ENCODE measurements at places on chromosomes 7 and 10. TPM values are rescaled to one million over a fixed set of nuclear protein-coding genes. Genes with fewer than 3 reads are reported as not detected.

OR6V1 gene
- total RNA-seq, result not detected

GRCh38 chr7:20302891-20303290, 27.8 kb upstream of the ITGB8 start:
- DNase-seq, result no peak

DNA sequence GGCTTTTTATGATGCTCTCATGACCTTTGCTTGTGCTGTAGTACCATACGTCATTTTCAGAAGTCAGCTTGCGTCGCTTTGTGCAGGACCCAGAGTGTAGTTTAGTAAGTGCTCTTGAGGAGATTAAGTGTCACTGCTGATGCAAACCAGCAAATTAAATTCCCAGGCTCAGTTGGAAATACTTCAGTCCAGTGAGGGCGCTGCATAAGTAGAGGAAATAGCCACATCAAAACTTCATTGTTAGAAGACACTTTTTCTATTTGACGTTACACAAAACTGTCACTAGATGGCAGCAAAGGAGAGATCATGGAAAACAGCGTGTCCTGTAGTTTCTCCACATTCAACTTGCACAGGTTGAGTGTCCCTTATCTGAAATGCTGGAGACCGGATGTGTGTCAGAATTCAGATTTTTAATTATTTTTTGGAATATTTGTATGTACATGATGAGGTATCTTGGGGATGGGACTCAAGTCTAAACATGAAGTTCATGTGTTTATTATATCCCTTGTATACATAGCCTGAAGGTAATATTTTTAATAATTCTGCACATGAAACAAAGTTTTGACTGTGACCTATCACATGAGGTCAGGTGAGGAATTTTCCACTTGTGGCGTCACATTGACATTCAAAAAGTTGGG, 7.9 kb downstream of the ZNF22 start:
- peak; percentile 84 for DNase-seq

GRCh38 chr10:60466267-60467201, 76.9 kb upstream of the ANK3 start:
- DNase-seq, result no peak
